Stimulated activated CD4-positive, alpha-beta T cell treated with anti-CD3 and anti-CD28 coated beads, Interleukin-1b, Interleukin-23, amount 100 ng/mL, for 1 hour (primary cell): ENCODE measurements at places on chromosomes 3 and 15.

- DNase-seq = no peak
Measured at GRCh38 chr3:194623449-194624290, 9.5 kb downstream of the TMEM44 start.

DNA sequence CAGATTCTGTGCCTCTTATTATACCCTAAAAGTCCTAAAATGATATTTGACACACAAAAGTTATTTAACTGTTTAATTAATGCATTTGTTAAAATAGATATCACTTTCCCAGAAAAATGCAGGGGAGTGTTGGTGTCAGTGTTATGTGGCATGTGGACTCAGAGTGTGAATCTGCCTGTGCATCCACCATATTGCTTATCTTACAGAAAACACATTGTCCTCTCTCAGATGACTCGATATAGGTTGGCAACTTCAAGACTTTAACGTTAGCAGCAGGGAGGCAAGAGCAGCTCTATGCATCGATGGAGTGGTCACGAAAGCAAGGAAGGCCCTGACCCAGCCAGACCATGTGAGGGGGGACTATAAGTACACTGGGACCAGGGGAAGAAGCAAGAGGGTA is 165.4 kb upstream of the DCBLD2 start:
- DNase-seq = no peak

DNA sequence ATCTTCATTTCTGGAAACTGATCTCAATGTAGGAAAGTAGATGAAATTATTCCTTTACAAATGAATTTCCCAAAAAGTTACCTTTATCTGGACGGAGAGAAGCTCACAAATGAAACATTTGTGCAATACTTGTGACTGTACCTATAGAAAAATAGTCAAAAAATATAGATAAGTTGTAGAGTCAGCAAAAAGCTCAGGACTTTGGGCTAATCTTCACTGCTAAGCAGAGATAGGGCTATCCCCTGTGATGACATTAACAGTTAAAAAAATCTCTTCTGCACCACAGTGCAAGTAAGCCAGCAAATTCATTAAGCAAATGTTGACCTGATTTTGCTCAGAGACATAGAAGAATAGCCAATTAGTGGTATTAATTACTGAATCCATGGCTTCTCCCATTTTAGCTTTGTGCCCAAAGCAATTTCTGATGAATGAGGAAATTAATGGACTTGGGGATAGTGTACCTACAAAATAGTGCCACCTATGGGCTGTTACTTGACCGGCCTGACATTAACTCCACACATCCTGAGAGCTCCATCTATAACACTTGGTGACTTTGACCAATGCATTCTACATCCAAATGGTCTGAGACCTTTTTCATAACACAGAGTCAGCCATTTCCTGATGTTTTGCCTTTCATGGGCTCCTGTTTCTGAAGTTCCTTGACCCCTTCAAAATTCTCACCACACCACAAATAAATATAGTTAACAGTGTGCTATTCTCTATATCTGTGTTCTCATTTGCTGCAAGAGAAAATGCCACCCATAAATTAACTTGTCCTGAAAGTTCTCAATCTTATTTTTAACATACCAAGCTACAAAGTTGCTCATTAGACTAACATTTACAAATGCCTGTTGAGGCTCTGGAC is 105.0 kb downstream of the SSR3 start:
- DNase-seq = no peak

- no peak for DNase-seq
Measured at GRCh38 chr15:80480909-80481308, 76.7 kb downstream of the ARNT2 start.

DNA sequence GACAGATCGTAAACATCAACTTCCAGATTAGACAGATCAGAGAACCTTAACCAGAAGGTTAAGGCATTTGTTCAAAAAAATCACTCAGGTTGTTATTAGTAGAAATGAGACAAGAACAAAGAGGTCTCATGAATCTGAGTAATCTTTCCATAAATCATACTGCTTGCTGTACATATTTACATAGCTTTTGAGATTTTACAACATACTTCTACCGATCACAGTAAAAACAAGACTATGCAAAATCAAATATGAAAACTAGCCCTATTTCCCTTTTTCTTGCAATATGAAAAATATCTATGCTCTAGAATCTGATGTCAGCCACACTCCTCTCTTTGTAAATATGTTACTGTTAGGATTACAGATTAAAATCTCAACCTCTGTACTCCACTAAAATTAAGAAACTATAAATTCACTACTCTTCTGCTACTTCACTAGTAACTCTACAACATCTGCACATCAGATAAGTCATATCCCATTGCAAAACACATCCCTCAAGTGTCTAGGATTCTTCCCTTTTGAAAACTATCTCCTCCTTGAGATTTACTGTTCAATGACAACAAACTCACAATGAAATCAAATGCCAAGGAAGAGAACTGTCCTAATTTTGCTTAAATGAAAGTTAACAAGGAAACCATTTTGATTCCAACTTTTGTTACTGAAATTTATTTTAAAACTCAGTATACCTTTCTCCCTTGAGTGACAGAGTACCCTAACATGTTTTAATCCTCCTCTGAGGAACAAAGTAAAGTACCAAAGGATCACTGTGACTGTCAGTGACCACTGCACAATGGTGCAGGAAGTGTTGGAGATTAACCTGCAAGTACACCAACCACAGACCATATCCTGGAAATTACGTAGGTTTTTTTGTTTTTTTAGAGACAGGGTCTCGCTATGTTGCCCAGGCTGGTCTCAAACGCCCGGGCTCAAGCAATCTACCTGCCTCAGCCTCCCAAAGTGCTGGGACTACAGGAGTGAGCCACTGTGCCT is 12.8 kb downstream of the DCUN1D1 start:
- no peak for DNase-seq

DNA sequence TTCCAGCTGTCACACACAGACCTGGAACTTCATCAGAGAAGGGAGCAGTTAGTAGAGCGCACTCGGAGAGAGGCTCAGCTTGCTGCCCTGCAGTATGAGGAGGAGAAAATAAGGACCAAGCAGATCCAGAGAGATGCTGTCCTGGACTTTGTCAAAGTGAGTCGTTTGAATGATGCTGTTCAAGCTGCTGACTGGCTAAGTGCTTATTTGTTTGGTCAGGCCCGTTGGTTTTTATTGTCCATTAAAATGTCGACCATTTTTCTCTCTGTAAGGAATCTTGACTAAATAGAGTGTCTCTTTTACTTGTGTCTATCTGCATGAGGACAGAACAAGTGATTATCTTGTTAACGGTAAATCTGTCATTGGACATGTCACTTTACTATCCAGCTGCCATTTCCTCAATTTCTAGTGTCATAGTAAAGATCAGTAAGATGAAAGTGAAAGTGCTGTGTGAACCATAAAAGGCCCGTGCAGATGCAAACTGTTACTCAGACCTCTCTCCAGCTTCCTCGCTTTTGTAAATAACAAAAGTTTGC is 56.9 kb downstream of the LRCH3 start:
- no peak for DNase-seq
